ENCODE measurements at places on chromosomes 6 and 20.
A peak's percentile ranks its signal among the peaks of the same experiment; 100 is the strongest.

DNA sequence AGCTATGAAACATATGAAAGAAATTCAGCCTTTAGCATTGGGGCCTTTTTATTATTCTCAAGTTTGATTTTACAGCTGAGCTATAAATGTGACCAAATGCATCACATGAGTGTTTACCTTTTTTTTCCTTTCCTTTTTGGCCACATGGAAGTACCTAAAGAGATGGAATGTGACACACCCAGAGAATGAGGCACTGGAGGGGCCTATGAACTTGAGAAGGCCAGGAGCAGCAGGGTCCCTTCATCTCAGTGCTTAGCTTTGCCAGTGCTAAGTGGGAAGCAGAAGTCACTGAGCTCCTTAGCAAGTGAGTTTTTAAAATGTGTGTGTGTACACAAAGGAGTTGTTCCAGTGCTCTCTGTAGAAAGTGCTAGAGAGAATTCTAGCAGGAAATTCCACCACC, 44.7 kb downstream of the RREB1 start:
- DNase-seq, result no peak

GRCh38 chr6:38567436-38567835, 72.3 kb downstream of the BTBD9 start:
- DNase-seq, result peak; percentile 51

DNA sequence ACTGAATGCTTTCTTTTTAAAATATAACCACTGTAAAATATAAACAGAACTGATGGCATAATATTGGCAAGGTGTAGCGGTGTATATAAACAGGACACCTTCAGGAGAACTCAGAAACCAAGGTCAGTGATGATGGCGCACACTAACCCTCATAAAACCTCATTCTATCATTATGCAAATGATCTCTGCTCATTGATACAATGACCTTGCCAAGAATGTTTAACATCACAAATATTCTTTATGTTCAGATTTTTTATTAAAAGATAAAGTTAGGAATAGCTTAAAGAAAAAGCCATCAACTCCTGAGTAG, 48.6 kb upstream of the DST start:
- DNase-seq, result no peak

DNA sequence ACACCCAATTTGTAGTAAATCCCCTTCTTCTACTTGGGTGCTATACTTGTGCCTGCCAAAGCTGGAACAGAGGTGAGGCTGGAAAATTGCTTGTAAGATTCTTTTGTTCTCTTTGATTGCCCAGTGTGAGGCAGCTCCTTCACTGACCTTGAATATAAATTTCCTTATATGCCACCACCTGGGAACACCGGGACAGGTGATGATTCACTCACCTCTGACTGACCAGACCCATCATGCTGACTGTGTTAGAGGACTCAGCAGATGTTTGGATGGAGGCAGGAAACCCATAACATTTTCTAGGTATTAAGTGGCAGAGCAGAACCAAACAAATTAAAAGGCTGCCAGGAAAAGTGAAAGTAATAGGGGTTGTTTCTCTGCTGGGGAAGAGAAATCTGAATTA, 120.9 kb downstream of the GRM1 start:
- no peak for DNase-seq

DNA sequence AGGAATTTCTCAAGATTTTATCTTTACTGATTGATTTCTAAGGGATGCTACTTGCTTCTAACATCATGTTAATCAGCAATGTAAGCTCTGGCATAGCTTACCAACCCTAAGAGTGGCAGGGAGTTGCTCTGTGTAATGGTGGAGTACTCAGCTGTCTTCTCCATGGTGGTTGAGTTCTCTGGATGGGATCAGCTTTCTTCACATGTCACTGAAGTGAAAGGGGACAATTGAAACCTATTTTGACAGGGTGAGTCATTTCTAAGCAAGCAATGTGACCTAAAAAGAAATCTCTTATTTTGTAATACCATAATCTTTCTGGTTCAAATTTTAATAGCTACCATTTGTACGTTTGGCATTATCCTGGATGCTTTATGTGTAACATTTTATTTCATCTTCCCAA, 430.4 kb downstream of the GJA1 start:
- no peak for DNase-seq

- no peak for DNase-seq
Observed at GRCh38 chr20:50762045-50762422, 30.7 kb downstream of the PARD6B start.

GRCh38 chr20:41318271-41318649, 729 bp upstream of the ZHX3 start:
- DNase-seq, result no peak

DNA sequence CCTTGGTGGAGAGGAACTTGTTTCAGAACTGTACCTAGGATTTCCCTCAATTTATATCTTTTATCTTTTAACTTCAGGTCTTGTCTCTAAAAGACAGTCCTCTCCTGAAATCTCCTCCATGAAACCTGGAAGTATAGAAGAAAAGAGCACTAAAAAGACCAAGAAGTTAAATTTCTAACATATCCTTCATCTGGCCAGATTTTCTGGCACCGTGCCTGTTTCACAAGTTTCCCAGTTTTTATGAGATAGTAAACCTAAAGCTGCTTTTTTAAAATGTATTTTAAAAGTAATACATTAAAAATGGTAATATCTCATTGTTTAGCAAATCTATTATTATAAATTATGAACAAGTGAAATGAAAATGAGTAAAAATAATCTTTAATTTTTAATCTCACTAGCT, 348.3 kb upstream of the RSPO3 start:
- DNase-seq, result no peak

- DNase-seq, result no peak
Observed at GRCh38 chr6:73556836-73557235, 36.0 kb upstream of the EEF1A1 start.
